ENCODE measurements at places on chromosomes 3 and 15.

GRCh38 chr3:182722907-182723306, 70.4 kb upstream of the ATP11B start:
- no peak for DNase-seq

DNA sequence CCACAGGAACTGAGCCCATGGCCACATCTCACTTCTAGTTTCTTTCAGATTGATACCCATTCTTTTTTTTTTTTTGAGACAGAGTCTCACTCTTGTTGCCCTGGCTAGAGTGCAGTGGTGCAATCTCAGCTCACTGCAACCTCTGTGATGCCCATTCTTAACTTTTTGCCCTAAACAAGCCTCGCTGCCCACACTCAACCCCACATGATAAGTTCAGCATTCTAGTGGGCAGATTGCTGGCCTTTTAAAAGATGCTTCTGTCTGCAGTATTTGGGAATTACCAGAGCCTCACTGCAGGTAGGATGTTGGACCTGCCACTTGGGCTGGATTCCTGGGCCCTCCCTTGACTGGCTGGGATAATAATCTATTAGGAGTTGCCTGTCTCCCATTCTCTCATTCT, 51.0 kb downstream of the TRANK1 start:
- no peak for DNase-seq

DNA sequence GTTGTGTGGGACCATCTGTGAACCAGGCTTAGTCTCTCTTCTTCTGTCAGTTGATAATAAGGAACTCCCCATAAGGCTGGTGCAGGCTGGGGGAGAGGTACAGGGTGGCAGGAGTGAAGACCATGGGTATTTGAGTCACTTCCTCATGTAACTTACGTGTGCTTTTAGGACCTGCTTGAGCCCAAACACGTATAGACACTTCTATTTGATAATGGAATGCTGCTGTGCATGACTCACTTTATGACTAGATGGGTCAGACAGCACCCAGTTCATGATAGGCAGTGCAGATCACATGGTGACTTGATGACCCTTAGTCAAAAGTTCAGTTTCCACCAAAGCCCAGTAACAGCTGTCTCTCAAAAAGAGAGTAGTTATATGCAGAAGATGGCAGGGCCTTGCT, 490.9 kb downstream of the ZBBX start:
- DNase-seq: no peak

GRCh38 chr3:32484436-32484835, 18.2 kb downstream of the CMTM6 start:
- peak; percentile 13 for DNase-seq

GRCh38 chr3:4978204-4978965, 852 bp upstream of the BHLHE40 start:
- peak; percentile 76 for DNase-seq

DNA sequence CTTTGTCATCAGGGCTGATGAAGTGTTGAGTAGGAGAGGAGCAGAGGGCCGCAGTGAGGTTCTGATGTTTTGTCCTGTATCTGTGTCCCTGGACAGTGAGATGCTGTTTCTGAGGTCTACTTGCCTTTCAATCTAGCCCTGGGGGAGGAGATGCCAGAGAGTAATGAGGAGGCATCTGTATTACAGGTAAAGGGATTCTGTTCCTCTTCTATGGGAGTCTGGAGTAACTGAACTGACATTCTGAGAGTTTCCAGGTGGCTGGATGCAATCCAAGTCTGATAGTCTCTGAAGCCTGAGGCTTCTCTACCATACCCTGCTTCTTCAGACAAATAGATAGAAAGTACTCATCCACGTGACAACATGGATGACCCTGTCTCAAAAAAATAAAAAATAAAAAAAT, 60.9 kb downstream of the IL12A start:
- no peak for DNase-seq

DNA sequence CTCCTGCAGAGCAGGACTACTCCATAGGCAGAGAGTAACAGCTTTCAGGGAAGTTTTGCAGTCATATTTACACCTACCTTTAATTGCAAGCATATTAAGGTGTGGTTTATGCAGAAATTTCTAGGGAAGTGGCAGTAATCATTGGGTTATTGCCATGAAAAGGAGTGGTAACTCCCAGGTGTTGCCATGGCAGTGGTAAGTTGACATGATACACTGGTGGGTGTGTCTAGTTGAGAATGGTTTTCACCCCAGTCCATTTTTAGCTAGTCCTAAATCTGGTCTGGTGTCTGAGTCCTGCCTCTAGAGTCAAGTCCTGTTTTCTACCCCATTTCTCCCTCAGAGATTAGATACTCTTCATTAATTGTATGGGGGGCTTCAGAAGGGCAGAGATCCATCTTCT, 128.4 kb upstream of the GMNC start:
- DNase-seq: no peak

GRCh38 chr3:46971742-46972141, 4.8 kb downstream of the CCDC12 start:
- no peak for DNase-seq

DNA sequence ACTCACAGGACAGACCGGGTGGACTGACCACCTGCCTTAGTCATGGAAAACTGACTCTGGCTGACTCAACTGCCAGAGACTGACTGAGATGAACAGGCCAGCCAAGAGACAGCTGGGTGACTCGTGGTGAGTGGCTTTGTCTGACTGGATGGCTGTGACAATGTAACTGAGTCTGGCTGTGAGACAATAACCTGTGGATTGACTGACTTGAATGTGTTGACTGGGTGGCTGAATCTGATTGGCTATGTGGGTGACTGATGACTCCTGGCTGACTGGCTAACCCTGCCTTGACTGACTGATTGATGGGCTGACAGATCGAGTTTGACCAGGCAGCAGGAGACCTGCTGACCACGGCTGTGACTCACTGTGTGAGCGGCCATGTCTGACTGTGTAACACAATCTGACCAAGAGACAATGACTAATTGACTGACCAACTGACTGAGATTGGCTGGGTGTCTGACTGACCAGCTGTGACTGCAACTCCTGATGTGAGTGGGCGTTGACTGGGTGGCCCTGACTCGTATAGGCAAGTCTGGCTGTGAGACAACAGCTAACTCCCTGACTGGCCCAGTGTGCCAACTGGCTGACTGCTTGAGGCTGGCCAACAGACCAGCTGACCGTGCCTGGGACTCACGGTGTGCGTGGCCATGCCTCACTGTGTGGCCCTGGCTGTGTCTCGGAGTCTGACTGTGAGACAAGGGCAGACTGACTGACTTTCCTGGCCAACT, 509.1 kb downstream of the SHQ1 start:
- no peak for DNase-seq

DNA sequence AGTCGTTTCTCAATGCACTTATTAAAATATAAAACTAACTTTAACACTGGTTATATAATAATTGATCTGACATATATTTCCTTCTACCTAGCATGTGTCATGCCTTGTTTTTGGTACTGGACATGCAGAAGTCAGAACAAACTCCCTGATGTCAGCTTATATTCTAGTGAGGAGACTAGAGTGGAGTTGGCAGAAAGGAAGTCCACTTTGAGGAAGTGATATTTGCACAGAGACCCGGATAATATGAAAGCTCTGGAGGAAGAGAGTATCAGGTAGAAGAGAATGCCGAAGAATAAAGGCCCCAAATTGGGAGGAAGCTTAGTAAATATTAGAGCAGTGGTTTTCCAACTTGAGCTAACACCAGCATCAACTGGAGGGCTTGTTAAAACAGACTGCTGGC, 24.6 kb upstream of the ZNF280D start:
- no peak for DNase-seq

DNA sequence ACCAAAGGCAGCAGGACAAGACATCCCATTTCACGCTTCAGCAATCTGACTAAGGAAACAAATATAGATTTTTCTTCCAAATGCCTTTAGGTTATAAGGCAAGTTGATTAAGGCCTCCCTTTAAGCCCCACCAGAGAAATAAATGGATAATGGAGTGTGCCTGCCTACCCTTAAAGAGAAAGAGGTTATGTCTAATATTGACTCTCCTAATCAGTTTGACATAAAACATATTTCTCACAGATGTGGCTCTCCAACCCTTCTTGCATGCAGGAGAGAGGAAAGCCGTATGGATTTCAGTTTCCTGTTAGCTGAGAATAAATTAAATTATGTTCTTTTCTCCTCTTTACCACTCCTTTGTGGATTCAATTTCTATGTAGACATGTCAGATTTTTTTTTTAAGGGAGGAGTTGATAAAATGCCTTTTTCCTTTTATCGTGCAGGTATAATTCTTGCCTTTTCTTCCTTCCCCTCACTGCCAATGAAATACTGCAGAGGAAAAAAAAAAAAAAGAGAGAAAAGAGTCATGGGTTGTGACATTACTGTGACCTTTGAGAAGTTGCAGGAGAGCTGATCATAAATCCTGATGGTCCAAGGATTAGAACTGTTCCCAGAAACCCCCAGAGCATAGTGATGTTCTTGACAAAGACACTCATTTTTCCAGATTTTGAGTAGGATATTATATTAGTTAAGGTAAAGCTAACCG, 355.3 kb upstream of the SLCO3A1 start:
- DNase-seq: no peak

DNA sequence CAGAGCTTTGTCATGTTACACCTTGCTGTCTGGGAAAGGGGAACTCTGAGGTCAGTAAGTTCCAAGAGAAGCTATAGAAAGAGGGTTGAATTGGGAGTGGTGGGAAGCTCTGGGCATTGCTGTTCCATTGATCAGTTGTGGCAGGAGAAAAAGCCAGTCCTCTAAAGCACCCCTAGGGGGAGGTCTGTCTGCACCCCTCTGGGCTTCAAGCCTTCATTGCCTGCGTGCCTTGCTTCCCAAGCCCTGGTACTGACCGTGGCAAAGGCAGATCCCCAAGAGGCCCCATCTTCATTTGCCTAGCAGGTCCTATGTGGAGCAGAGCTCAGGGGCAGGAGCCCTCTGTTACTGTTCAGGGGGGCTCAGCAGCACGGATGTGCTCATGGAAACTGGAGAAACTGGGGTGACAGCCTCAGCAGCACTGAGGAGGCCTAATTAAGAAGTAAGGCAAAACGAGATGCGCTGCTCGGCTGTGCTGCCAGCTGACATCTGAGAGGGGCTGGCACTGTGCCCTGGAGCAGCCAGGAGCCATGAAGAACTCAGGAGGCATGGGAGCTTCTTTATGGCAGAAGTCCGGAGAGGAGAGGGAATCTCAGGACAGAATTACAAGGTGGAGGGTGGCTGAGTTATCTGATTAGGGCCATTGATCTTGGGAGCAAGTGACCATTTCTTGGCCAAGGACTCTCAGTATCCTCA, 270.9 kb downstream of the RPLP1 start:
- no peak for DNase-seq

DNA sequence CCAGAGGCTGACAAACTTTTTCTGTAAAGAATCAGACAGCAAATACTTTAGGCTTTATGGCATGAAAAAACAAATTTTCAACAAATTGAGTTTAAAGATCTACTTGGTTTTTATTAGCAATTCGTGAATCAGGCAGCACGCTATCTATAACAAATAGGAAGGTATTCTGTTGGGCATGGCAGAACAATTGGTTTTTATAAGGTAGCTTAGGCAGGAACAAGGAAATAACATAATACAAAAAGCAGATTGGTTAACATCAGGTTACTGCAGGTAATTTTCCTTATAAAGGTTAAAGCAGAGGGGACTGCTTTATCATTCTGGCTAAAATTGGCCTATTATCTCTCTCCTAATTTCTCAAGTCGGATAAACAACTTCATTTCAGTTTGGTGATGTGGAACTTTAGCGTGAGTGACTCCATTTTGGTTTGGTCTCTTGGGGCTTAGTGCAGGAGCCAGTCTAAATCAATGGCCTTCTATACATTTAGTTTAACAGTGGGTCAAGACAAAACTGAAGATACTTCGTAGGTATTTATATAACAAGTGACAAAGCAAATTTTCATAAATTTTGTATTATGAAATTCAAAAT, 26.8 kb downstream of the ZBTB38 start:
- DNase-seq: no peak

DNA sequence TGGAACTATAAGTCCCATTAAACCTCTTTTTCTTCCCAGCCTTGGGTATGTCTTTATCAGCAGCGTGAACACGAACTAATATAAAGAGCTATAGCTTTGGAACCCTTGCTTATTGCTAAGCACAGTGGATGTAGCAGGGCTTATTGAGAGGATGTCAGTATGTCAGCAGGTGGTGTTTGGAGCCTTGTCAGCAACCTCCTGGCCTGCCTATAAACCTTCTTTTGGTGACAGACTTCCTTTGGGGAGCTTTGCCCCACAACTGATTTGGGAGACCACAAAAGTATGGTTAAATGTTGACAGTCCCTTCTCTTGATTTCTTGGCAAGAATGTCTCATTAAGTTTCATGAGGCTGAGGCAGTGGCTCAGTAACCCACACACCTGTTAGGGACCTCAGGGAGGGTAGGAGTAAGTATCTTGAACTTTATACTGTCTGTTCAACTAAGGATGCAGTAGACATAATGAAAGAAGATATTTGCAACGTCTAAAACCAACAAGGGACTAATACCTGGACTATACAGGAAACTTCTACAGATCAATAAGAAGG, 14.8 kb downstream of the CCNDBP1 start:
- DNase-seq: no peak

DNA sequence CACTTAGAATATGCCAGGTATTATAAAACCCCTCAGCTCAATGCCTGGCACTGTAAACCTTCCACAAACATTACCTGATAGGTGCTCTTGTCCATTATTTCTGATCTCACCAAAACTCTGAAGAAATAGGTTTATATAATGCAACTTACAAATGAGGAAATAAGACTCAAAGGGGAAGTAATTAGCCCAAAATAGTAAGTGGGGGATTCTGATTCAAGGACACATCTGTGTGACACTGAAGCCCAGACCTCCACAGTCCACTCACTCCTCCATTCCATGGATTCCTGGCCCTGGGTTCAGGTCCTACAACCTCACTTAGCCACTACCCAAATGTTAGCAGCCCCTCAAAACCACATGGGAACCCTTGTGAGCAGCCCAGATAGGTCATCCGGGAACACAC, 49.9 kb downstream of the TRANK1 start:
- peak; percentile 31 for DNase-seq

DNA sequence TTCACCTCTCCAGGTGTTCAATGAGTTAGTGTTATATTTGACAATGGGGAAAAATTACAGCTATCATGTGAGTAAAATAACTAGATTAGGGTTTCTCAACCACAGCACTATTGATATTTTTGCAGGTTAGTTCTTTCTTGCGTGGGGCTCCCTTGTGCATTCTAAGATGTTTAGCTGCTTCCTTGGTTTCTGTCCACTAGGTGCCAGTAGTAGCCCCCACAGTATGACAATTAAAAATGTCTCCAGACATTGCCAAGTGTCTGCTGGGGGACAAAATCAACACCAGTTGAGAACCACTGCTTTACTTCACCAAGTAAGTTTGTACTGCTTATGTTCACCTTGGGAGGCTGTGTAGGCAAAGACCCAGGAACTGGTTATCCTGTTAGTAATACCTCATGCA, 618.7 kb downstream of the EDEM1 start:
- no peak for DNase-seq

GRCh38 chr15:76976572-76977270, 18.2 kb upstream of the PSTPIP1 start:
- no peak for DNase-seq

DNA sequence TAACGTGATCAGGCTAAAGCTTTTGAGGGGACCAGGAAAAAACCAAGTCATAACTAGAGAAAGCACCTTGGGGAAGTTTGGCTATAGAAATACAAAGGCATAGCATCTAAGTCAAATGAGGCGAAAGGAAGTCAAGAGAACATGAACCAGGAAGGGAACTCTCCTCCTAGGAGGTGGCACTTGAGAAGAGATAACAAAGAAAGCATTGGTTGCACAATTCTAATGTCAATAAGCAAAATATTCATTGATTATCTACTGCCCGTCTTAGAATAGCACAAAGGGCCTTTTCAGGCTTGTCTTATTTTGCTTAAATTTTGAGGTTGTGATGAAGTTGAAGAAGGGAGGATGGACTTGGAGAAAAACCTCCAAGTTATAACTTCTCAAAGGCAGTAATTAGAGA, 73.4 kb downstream of the ALCAM start:
- DNase-seq: no peak

- no peak for DNase-seq
Measured at GRCh38 chr3:184769382-184770170, 42.4 kb upstream of the VPS8 start.
